Small intestine (tissue), 16 donors: ENCODE measurements at places on chromosomes 11 and 22.

DNA sequence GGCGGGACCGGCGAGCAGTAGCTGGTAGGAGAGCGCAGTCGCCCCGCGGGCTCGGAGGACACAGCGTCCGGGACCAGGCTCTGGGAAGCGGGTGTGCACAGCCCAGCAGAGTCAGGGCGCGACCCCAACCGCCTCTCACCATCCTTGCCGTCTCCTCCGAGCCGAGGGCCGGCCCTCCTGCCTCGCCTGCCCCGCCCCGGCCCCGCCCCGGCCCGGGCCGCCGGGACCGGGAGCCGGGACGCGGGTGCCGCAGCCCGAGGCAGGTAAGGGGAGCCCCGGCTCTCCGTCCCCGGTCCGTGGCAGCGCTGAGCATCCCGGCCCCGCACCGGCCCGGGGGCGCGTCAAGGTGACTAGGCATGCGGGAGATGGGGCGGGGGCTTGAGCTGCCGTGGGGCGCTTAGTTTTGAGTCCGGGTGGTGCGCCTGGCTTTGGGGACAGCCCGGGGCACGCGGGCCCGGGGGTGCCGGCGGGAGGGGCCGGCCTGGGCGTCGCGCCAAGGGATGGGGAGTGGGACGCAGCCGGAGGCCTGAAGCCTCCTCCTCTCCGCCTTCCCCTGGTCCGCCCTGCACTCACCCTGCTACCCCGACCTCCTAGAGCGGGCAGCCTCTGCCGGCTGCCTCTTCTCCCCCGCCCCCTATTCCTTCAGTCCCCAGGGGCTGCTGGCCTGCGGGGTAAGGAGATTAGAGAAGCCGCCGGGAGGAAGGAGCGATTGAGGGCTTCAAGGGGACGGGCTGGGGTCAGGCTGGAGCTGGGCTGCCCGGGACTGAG is at the start of gene ABCG4:
TSS of gene ABCG4 (plus strand) at position 35 of the 768 bp plus-strand sequence. CDS start 914 bp downstream, outside the sequence.
- DNase-seq = peak; percentile 36

DNA sequence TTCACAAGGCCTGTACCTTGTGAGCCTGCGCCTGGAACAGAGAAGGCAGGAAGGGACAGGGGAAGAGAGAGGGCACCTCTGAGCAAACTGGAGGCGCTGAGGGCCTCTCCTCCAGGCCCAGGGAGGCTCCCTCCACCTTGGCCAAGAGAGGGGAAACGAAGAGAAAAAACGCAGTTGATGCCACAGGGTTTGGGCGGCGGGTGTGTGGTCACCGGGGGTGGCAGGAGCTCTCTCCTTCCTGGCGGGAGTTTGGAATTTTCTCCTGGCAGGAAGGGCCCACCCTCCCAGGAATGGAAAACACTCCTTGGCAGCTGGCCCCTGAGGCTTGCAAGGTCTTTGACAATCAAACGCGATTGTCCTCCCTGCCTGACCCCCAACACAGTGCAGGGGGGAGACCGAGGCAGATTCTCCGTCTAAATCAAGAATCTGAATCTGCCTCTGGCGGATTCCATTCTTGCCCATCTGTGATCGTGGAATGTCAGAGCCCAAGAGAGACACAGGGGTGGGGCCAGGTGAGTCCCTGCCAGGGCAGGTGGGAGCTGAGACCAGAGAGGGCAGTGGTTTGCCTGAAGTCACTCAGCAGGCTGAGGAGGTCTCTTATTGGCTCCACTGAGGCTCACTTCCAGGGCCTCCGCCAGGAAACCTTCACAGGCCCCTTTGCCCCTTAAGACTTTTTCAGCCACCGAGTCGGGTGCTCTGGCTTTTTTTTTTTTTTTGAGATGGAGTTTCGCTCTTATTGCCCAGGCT is 21.0 kb downstream of the RPL3 start:
- no peak for DNase-seq

GRCh38 chr11:132610216-132610615 is 922.1 kb downstream of the OPCML start:
- DNase-seq = no peak

GRCh38 chr22:20421507-20421874 is 16.1 kb downstream of the SCARF2 start:
- no peak for DNase-seq

DNA sequence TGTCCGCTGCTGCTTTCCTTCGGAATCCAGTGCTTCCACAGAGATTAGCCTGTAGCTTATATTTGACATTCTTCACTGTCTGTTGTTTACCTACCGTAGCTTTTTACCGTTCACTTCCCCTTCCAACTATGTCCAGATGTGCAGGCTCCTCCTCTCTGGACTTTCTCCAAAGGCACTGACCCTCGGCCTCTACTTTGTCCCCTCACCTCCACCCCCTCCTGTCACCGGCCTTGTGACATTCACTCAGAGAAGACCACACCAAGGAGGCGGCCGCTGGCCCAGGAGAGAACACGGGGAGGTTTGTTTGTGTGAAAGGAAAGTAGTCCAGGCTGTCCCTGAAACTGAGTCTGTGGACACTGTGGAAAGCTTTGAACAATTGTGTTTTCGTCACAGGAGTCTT is 15.4 kb upstream of the ST14 start:
- peak; percentile 76 for DNase-seq

GRCh38 chr11:75023446-75024067 is 34.8 kb downstream of the NEU3 start:
- no peak for DNase-seq
